ENCODE measurements at places on chromosomes 13 and 19. TPM values are rescaled to one million over a fixed set of nuclear protein-coding genes. Genes with fewer than 3 reads are reported as not detected.
A peak's percentile ranks its signal among the peaks of the same experiment; 100 is the strongest.

DNA sequence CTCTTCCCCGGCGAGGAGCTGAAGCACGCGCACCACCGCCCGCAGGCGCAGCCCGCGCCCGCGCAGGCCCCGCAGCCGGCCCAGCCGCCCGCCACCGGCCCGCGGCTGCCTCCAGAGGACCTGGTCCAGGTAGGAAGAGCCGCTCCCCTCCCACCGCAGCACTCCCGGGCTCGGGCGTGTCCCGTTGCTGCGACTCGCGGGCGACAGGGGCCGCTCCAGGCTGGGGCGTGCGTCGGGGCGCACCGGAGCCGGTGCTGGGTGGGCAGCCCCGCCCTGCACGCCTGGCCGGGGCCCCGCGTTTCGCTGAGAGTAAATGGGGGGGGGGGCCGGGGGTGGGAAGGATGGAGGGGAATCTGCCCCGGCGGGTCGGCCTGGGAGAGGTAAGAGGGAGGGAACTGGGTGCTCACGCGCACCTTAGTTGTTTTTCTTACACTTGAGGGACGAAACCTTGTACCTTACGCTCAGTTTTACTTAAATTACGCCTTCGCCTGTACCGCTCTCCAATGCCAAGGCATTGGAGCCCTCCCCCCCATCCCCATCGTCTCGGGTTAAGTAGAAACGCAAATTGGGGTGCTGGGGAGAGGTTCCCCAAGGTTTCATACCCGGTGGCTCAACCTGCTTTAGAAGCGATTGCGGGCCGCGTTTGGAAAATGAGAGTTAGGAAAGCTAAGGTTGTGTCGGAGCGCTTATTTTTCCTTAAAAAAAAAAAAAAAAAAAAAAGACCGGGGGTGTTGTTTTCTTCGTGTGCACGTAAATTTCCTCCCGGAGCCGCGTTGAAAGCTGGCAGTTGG lies 850 bp downstream of the KLF5 start:
- DNase-seq = peak; percentile 87

- DNase-seq = no peak
Observed at GRCh38 chr19:58134244-58134643, 16.3 kb downstream of the ZNF329 start.

The FFAR1 gene
- not detected for total RNA-seq

- DNase-seq = no peak
Observed at GRCh38 chr19:43438291-43439031, 23.8 kb downstream of the TEX101 start.

DNA sequence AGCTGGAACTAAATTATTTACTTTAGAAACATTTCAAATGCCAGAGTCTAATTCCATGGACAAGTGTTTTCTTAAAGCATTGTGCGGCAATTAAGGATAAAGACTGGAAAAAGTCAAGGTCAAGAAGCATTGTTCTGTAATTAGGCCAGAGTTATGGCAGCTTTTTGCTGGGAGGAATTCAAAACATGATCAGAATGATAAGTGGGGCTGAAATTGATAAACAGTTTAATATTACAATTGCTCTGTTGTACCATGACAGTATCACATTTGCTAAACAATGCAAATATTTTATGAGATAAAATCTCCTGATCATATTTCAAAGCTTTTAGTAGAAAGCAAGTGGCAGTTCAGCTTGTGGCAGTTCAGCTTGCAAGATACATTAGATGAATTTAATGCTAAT lies 513.7 kb downstream of the GPC6 start:
- DNase-seq = no peak

The KIR3DL1 gene
- total RNA-seq = not detected

The NFIC gene
- total RNA-seq = 188 TPM

The NLRP9 gene
- total RNA-seq = not detected

DNA sequence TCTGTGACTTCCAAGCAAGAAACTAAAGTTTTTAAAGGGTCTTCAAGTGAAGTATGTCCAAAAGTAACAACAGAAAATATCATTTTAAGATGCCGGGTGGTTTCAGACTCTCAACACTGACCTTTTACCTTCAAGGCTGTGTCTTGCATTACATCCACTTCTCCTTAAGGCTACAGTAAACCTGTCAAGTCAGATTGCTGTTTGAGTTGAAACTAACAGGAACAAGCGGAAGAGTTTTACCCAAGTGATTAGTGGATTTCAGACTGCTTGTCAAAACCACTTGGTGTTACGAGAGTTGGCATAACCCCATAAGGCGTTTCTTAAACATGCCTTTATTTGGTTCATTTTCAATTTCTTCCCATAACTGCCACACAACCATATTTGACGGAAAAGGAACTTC lies 283.1 kb downstream of the DCT start:
- no peak for DNase-seq

DNA sequence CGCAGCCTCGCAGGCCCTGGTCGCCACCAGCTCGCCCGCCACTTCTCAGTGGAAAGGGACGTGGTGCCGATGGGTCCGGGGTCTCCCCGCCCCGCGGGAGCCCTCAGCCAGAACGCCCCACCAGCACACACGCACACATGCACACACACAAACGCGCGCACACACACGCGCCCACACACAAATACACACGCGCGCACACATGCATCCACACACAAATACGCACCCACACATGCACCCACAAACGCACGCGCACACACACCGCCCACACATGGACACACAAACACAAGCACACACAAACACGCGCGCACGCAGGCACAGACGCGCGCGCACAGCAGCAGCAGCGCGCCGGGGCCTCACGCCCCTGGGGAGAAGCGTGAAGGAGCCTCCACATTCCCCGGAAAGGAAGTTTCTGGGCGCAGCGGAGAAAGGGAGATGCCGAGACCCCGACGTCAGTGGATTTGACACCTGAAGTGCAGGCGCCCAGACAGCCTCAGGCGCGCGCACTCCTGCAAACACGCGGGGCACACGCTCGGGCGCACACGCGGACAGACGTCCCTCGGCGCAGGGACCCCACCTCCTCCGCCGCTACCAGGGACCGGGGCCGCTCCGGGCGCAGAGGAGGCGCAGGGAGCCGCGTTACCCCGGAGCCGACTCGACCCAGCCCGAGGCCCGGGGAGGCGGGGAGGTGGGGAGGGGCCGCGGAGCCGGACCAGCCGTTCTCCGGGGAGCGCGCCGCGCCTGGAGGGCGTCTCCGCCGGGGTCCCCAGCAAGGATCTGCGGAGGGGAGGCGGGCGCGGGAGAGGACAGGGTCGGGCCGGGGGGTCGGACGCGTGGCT lies 622 bp downstream of the RASA3 start:
- no peak for DNase-seq

- no peak for DNase-seq
Observed at GRCh38 chr13:113537205-113537604, 46.7 kb upstream of the DCUN1D2 start.

GRCh38 chr13:22561581-22561980 lies 619.2 kb upstream of the SGCG start:
- DNase-seq = no peak
